ENCODE measurements at places on chromosomes 7 and 10.

DNA sequence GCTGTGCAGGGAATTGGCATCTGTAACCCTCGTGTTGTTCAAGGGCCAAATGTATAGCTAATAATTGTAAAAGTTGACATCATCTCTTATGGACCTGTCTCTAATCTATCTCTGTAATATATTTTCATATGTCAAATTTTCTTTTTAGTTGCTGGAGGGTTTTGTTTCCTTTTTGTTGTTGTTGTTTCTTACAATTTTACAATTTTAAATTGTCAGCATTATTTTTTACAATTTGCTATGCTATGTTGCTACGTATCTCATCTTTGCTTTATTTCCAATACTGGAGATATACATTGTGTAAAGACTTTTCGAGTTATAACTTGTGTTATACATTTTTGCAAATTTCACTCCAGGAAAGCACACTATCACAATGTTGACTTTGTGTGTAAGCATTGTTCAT lies 290.2 kb upstream of the SP4 start:
- no peak for DNase-seq

GRCh38 chr10:26832960-26833359 lies 27.8 kb downstream of the ABI1 start:
- no peak for DNase-seq

GRCh38 chr10:89873055-89873454 lies 171.7 kb downstream of the KIF20B start:
- DNase-seq: no peak

DNA sequence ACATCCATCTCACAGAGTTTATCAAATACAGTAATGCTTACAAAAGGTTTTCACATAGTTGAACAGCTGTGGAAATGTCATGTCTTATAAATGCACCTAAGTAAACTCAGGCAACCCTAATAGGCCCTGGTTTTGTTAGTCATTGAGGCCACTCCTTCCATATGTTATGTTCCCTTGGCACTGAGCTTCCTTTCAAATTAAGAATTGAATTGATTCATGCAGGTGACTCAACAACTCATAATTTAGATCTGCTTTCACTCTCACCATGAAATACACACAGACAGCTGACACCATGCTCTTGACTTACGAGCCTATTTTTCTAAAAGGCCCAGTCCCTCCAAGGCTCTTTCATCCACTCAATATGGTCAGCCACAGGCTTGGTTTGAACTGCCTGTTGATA lies 476.9 kb downstream of the KCNMA1 start:
- no peak for DNase-seq

DNA sequence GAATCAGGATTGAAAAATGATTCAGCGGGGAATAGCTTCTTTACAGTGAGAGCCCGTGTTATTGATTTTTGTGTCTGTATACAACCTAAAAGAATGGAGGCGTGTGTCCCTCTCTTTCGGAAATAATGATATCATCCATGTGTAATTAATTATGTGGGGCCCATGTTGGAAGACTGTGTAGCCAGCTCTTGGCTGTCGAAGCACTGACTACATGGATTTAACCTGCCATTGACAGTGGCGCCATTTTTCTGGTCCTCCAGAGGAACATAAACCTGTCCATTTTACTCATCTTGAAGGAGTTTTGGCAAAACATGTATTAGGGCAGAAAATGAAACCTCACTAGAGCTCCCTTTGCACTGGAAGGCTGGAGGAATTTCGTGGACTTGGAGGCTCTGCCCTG lies 119.6 kb downstream of the ITIH5 start:
- no peak for DNase-seq

DNA sequence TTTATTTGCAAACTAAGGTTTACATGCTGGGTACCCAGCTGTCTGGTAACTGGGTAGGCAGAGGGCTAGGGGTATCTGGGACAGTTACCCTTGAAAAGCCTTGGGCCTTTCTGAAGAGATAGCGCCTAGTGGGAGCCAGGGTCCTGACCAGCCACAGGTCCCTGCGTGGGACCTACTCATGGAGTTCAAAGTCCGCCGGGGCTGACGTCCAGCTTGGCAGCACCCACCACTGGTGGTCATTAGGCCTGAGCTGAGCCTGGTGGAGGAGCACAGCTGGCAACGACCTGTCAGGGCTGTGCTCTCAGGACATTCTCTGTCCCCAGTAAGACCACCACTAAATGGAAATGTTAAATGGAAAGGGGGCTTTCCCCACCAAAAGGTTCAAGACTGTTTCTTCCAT lies 20.0 kb downstream of the GUSB start:
- DNase-seq: no peak

DNA sequence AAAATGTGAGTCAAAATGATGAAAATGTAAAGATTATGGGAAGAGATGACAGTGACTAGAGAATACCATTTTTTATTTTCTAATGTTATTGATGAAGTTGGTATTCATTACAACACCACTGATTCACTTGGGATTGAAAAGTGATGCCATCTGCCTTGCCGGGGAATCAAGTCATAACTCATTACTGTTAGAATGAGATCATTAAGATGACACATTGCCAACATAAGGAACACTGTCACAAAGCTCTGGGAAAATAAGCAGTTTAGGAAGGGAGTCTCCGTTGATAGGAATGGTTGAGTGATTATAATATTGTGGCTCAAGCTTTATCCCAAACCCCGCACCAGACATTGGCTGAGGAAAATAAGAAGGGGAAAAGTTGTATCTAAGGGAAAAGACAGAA lies 121.5 kb upstream of the PLPP4 start:
- no peak for DNase-seq

DNA sequence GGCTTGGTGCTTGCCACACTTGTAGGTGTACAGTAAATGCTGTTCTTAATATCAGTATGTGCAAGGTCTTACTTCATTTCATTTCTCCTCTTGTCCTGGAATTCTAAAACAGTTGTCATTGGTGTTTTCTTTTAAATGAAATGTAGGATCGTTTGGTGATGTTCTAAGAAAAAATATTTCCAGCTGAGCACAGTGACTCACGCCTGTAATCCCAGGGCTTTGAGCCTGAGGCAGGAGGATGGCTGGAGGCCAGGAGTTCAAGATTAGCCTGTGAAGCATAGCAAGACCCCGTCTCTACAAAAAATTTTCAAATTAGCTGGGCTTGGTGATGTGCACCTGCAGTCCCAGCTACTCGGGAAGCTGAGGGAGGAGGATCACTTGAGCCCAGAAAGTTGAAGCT lies 32.6 kb upstream of the ELN start:
- DNase-seq: no peak

GRCh38 chr7:88700725-88701124 lies 58.8 kb upstream of the ZNF804B start:
- DNase-seq: no peak

DNA sequence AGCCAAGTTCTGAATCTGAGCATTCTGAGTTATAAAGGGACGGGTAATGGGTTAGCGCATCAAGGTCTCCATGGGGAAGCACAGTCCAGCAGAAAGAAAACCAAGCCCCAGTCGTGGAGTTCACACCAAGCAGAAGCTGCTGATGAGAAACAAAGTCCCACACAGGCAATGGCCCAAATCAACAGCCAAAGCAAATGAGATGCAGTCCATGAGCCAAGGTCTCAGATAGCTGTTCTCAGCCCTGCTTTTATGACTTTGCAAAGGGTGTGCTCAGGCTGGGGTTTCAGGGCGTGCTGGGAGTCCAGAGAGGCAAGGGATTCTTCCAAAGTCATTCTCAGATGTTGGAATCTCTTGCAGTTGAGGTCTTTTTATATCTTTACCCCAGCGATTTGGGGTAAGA lies 32.0 kb downstream of the THNSL1 start:
- no peak for DNase-seq

DNA sequence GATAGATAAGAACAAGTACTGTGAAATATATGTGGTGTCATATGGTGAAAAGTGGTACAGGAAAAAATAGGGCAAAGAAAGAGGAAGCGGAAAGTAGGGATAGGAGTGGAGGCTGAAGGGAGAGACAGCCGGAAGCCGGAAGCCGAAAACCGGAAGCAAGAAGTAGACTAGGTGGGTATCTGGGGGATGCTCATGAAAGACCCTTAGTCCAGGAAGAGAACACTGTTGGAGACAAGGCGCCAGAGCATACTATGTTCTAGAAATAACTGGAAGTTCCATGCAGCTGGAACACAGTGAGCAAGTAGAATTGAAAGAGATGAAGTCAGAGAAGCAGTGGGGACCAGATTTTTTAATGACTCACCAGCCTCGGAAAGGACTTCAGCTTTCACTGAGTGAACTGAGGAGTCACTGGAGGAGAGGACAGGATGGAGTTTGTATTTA lies 22.5 kb downstream of the ST8SIA6 start:
- DNase-seq: peak; percentile 18

GRCh38 chr7:68438016-68438415 lies 1160.3 kb upstream of the AUTS2 start:
- DNase-seq: no peak

DNA sequence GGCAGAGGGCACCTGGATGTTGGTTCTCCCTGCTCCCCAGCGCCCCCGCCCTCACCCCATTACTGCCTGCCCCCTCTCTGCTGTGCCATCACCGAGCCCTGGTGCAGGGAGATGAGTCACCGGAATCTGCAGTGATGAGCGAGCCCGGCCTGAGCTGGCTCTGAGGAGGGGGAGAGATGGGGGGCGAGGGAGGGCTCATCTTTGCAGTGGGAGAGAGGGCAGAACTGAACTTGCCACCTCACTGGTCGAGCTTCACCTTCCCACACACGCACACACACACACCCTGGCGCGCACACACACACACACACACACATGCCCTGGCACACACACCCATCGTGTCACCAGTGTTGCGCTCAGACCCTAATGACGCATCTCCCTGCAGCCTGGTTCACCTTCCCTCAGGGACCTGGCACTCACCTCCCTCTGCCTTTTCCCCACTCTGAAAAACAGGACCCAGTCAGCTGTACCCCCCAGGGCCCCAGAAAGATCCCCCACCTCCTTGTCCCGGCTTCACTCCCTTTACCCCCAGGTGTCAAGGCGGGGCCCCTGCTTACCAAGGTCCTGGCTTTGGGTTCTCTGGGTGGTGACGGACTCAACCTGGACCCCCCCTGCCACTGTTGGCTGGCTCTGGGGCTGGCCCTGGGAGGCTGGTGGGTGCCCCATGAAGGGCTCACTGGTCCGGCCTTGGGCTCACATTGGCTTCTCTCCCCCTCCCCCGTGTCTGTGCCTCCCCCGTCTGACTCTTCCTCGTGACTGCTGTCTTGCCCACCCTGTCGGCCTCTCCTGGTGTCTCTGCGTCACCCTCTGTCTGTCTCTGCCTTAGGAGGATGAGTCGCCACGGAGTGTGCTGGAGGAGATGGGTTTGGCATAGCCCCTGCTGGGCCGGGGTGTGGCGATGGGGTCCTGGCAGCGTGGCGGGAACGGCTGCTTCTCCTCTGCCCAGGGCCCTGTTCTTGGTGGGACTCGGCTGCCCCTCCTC lies 5.4 kb downstream of the VGF start:
- DNase-seq: no peak

DNA sequence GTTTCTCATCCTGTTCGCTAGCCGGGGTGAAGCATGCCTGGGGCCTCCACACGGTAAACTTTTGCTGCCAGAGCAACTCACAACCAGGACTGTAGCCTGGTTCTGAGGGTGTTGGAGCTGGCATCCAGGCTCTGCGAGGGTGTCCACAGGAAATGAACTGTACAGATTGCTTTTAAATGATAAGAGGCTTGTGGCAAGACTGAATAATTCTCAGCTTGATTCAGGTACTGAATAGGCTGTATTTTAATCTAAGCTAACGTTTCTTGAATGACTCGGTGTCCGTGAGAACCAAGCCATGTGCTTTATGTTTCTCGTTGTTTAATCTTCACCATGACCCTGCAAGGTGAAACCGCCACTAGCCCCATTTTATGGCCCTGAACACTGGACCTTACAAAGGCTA lies 49.3 kb downstream of the EEPD1 start:
- DNase-seq: peak; percentile 31

DNA sequence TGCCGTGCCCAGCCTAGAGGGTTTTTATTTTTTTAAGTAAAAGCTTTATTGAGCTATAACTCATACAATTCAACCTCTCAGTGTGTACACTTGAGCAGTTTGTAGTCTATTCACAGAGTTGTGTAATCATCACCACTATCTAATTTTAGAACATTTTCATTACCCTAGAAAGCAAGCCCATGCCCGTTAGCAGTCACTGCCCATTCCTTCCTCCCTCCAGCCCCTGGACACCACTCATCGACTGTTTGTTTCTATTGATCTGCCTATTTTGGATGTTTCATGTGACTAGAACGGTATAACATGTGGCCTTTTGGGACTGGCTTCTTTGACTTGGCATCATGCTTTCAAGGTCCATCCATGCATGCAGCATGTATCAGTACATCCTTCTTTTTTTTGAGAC lies 25.7 kb upstream of the SEC61A2 start:
- no peak for DNase-seq

DNA sequence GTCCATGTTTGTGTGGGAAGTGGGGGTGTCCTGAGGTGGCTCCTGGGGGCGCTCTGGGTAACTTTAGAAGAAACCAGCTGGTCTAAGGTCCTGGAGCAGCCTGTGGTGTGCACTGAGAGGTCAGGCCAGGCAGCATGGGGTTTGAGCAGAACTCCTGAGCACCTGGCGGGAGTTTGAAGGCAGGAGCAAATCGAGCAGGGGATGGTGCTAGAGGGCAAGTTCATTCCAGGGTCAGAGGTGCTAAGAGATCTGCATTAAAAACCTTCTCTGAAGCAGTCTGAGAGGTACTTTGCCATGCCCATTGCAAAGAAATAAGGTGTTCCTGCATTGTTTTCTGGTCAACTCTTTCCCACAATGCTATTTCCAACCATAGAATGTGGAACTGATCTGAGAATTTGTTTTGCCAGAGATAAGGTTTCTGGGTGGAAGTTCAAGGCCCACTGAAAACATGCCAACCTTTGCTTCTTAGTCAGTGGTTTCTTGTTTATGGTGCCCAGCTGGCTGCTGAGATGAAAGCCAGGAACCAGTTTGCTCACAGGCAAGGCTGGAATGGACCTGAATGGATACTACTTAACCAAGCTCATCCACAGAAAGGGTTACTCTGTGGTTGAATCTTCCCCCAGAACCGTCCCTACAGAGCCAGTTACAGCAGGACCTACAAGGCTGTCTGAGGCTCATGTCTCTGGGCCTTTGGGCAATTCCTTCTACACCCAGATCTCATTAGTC lies 136.3 kb upstream of the TMEM72 start:
- DNase-seq: no peak

DNA sequence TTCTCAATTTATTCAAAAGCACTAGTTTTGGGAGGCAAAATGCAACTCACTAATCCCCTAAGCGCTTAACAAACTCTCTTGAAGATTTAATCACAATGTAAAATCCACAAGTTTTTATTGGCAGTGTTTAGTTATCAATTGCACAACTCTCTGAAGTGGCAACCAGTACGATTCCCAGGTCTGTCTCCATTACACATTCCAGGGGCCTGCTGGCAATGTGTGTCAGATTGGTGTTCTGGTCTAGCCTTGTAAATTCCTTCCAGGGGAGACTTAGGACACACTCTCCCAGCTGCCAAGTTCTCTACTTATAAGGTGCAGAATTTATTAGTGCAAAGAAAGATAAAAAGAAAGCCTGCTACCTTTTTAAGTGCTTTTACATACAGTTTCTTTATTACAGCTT lies 164.7 kb upstream of the HPS1 start:
- DNase-seq: no peak

DNA sequence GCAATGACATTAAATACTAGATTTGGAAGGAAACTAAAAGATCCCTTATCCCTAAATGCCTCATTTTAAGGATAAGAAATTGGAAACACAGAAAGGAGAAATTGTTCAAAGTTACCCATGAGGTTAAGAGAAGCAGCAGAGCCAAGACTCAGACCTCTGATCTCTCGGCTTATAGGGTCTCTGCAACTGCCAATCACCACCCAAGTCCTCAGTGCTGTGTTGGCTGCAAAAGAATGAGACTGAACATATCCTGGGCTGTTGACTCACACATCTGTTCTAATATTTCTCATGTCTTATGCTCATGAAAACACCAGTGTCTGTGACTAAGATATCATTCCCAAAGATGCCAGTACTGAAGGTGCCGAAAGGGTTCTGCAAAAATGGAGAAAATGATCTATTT lies 153.3 kb downstream of the XPNPEP1 start:
- no peak for DNase-seq
